NCI-H1436 treated with DMSO at 0.1 percent for 48 hours (cell line): ENCODE measurements at places on chromosomes 1 and 21.

DNA sequence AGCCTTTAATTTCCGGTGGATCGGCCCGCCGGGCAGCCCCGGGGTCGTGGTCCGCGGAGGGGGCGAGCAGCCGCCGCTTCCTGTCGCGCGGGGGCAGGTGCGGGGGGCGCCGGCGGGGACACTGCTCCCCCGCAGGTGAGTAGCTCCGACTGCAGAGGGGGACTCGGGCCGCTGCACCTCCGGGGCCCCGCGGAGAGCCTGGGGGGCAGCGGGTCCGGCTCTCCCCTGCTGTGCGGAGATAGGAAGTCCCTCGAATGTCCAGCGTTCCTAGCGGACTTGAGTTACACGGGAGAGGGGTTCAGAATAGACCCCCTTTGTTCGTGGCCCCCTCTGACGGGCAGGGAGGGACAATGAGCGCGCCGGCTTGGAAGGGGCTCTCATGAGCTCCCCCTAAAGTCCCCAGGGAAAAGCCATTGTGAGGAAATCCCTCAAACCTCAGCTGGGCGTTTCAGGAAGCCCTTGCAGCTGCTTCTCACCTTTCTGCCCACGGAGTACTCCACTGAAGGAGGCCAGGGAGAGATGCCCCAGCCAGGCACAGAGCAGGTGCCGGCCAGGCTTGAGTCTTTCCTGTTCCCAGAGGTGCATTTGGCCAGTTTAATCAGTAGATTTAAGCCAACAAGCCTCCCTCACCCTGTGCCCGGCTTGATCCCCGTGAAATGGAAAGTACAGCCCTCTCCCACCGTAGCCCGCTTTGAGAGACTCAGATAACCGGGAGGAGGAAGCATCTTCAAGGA is 925 bp downstream of the PDE9A start:
- no peak for DNase-seq

DNA sequence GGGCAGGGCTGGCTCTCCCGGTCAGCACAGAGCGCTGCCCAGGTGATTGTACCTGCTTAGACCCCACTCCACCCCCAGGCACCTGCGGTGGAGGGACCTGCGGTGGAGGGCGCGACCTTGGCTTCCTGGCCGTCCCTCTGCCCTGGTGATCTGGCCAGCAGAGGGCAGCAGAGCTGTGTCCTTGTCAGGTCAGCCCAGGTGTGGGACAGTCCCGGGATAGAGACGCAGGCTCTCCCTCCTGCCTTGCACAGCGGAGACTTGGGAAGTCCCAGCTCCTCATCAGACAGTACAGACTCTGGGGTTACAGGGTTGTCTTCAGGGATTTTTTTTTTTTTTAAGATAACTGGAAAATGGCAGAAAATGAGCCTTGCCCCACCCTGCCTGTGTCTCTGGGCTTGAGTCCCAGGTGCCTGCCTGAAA is 10.0 kb downstream of the SLX9 start:
- no peak for DNase-seq

GRCh38 chr1:217812175-217812574 is 181.0 kb downstream of the SPATA17 start:
- DNase-seq, result no peak

DNA sequence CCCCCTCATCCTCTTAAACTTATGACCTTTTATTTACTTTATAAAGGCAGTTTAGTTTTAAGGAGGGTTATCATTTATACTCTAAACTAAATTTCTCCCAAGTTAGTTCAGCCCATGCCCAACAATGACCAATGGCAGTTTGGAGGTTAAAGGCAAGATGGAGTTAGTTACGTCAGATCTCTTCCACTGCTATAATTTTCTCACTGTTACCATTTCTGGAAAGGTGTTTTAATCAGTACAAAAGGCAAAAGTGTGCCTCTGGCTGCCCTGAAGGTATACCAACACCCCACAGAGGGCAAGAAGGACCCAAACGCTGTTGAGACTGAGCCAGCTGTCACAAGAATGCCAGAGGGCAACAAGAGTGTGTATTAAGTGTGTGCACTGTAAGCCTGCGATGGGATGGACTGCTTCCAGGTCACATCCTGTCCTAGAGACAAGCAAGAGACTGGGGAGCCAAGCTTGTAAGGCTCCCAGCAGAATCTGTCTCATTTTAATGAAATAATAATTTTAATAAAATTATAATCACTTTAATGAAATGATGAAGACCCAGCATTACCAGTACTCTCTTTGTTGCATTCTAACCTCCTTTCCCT is 32.5 kb upstream of the FAM89A start:
- DNase-seq, result no peak

GRCh38 chr1:30700528-30701257 is 22.7 kb downstream of the MATN1 start:
- DNase-seq, result no peak
